Stimulated activated naive CD4-positive, alpha-beta T cell (primary cell): ENCODE measurements at places on chromosomes 2 and 18.

- DNase-seq: no peak
Observed at GRCh38 chr18:37452682-37453385, 112.8 kb downstream of the CELF4 start.

DNA sequence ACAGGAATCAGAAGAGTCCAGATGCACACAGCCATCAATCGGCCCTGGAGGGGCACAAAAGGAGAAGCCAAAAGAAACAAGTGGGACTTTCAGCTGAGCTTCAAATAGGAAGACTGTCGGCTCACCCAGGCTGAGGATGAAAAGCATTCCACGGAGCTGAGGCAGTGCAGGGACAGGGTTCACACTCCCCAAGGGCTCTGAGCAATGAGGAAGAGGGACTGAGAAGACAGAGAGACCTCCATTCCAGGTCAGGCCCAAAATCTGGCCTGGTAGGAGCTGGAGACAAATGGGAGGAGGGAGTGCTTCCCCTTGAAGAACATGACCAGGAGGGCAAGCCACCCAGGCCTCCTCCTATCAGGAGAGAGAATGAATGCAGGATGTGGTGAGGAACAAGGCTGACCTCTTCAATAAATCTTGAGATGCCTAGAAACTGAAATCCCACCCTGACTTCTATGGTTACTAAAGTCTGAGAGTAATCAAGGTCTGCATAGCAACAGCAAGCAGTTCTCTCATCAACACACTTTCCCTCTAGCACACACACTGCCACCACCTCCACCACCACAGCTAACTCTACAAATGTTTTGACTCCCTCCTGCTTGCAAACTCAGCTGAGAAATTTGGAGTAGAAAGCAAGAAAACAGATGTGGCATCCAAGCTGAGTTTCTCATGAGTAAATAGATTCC lies 434.4 kb downstream of the TNS1 start:
- no peak for DNase-seq

DNA sequence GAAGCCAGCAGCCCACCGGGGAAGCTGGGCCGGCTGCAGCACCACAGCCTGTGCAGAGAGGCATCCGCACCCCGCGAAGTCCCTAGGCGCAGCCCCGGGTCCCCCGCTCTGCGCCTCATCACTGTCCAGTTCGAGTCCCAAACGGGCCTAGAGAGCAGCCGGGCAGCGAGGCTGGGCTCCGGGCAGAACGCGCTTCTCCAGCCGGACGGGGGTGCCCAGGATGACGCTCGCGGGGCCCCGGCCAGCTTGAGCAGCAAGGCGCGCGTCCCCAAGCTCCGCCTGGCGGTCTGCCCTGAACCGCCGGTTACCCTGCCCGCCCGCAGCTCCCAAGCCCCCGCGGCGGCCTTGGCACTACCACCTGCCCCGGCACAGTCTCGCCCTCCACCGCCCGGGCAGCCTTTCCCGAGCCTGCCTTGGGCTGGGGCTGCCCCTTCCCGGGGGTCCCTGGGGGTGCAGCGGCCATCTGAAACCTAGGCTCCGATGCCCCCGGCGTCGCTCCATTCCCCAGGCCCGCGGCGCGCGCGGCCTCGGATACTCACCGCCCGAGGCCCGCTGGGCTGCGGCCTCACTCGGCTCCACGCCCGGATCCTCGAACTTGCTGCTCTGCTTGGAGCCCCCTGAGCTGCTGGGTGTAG lies 591 bp downstream of the SLC16A14 start:
- DNase-seq: peak; percentile 13

- no peak for DNase-seq
Observed at GRCh38 chr2:32947076-32947483, 327 bp downstream of the LTBP1 start.

- no peak for DNase-seq
Observed at GRCh38 chr18:65146482-65147021, 604.3 kb upstream of the CDH7 start.

- DNase-seq: no peak
Observed at GRCh38 chr18:22303927-22304326, 113.8 kb downstream of the CTAGE1 start.

- no peak for DNase-seq
Observed at GRCh38 chr2:99470957-99471356, 18.9 kb downstream of the REV1 start.

DNA sequence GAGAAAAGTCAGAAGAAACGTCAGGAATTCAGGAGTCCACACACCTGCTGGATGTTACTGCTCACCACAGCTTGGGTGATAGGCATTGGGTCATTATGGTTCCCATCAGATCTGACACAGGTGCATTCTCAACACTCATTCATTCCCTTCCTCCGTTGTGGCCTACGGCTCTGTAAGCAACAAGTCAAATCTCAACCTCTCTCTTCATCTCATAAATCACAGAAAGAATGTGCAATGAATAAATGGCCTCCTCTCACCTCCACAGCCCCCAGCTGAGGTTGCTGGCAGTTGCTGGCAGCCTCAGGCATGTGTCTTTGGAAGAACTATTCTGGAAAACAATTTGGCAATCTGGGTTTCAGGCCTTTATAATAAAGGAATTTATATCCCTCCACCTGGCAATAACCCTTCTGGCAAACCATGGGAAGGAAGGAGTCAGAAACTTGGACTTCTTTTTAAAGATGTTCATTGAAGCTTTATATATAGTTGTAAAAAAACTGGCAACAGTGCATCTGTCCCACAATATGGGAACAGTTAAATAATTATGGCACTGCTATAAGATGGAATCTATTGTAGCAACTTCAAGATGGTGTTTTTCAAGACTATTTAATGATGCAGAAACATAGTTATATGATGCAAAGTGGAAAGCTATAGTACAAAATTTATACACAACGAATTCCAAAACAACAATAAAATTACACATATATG lies 175.4 kb downstream of the ANAPC1 start:
- no peak for DNase-seq

DNA sequence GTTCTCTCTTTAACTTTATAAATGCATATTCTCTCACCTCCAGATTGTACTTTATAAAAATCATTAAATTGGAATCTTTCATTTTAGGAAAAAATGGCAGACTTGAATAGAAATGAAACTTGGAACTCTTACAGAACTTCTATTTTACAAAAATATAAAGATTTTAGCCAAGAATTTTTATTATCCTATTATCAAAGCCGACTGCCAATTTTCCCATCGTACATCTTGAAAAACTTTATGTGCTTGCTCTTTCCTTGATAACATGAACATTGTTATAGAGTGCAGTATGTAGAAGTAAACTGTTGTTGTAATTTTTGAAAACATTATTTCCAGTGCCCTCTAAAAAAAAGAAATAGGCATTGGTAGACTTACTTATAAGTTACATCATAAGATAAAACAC lies 475.7 kb upstream of the REG3G start:
- no peak for DNase-seq

DNA sequence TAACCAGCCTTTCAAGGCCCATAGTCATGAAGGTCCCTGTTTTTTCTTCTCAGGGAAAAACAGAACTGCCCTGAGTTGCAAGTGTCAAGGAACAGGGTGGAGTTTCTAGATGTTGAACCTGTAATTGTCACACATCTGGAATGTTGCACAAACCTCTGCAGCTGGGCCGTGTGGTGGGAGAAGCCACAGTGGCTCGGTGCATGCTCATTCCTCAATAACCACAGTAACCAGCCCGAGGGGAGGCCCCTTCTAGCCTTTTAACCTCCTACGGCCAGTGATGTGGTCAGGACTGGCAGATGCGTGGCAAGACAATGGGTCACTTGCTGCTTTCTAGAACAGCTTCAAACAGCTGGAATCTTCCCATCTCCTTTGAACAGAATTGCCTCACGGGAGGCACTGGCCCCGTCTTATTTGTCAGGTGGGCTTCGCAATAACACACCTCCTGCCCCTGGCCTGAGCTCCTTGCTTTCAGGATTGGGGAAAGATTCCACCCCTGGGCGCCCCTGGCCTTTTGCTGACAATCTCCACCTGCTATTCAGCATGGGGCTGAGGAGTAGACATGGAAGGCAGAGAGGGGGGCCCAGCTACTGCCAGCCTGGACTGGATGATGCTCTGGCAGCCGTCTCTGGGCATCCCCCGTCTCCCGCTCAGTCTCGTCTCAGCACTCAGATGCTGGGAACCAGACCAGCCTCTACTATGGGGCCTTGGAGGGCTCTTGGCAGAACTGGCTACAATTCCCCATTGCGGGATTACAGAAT lies 102.9 kb downstream of the KLHL29 start:
- no peak for DNase-seq

- DNase-seq: no peak
Observed at GRCh38 chr2:133685636-133686215, 117.5 kb upstream of the NCKAP5 start.

GRCh38 chr18:35142275-35142615 lies 98.6 kb upstream of the ZNF397 start:
- DNase-seq: no peak
